Stimulated activated CD8-positive, alpha-beta memory T cell treated with anti-CD3 and anti-CD28 coated beads, Interleukin-4, amount 100 ng/mL, for 1 hour (primary cell): ENCODE measurements at places on chromosomes 5 and 9.

- no peak for DNase-seq
Observed at GRCh38 chr5:132812123-132812765, 858 bp upstream of the SOWAHA start.

DNA sequence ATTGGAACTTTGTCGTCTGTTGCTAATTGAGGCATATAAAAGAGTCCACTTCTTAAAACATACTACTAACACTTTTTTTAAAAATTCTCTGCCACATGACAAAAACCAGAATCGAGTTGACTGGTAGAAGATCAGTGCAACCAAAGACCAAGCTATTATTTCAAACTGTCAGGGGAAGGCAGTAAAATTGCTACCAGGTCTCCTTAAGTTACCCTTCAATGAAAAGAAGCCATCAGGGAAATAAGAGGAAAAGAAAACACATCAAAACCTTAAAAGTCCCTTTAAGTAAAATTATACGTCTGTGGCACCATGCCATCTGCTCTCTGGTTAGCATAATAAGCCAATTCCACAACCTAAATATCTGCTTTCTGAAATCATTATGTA, 9.6 kb downstream of the ZNF608 start:
- DNase-seq, result no peak

DNA sequence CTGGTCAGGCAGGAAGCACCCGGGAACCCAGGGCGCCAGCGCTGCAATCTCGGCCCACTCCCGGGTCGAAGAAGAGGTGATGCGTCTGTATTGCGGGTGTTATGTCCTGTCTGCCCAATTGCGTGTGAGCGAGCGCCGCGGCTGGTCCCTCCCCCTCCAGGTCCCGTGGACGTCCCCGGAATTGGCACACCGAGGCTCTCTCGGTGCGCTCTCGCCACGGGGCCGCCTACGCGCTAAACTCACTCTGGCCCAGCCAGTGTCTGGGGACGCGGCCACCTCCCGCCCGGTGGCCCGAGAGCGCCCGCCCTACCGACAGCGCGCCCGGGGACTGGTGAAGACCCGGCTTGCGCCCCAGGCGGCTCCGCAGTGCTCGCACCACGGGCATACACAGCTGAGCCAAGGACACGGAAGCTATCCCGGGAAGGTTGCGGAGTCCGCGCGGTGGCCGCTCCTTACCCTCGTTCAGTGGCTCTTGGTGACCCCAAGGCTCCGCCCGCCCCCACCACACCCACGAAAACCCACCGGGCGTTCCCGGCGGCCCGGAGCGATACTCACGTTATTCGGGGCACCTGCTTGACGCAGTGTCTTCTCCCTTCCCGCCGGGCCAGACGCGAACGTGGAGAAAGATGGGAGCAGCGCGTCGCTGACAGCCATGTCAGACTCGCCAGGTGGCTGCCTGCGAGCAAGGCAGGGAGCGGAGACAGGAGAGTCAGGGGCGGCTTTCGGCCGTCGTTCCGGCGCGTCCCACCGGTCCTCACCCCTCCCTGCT, 1.0 kb downstream of the KLF4 start:
- no peak for DNase-seq

DNA sequence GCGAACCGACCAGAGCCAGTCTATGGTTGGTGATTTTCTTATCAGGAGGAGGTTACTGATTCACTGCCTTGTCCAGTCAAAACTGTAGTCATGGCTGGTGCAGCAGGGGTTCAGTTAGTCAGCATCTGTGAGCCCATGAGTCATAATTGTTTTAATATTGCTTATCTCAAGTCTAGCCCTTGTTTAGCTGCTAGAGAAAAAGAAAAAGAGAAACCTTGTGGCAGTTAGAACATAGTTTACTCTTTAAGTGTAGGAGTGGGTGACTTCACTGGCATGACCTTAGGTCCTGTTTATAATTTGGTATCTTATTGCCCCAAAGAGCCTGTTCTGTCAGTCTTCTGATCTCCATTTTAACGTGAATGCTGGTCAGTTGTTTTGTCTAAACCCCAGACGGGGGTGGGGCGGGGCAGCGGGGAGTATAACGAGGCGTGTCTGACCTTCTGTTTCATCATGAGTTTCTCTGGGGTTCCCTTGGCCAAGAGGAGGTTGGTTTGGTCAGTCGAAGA, 76.9 kb upstream of the NFIL3 start:
- DNase-seq, result no peak

- no peak for DNase-seq
Observed at GRCh38 chr5:87190041-87190440, 77.6 kb upstream of the RASA1 start.

GRCh38 chr5:9621379-9621903, 8.7 kb downstream of the TAS2R1 start:
- no peak for DNase-seq

GRCh38 chr9:77661566-77662085, 13.5 kb upstream of the GNA14 start:
- DNase-seq, result no peak

DNA sequence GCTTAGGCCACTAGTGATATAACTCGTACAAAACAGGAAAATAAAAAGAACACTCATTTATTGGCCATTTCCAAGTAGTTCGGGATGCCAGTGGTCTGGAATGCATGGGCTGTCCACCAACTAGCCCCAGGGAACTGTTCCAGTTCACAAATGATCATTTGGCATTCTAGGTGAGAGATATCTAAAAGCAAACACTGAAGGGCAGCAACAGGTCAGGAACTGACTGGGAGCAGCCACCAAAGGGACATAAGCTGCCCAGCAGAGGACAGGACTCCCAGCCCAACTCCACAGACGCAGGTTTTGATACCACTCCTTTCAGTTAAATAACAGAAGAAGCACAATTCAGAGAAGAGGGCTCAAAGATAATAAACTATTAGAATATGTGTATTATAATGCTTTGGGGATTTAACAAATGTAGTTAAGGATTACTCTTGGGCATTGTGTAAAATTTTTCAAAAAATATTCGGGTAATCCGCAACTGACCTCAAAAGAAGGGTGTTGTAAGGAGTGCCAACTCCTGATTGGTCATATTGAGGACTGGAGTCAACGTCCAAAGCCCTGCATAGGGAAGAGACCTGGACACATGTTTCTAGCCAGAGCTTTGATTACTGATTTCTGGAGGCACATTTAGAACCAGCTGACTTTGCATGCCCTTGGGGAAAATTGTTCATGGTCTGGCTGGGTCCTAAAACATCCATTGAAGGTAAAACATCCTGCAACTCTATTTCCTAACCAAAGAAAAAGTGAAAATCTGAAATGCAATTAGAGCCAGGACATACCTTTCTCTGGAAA, 320.0 kb downstream of the DNAH5 start:
- no peak for DNase-seq
